Erythroblast (primary cell): ENCODE measurements at places on chromosomes 16 and 17.

- no peak for DNase-seq
Measured at GRCh38 chr17:13626703-13627102, 25.0 kb upstream of the HS3ST3A1 start.

GRCh38 chr17:74354123-74354522 is 7.5 kb downstream of the BTBD17 start:
- DNase-seq = peak; percentile 75

GRCh38 chr16:85192238-85193114 is 80.2 kb upstream of the CIBAR2 start:
- DNase-seq = no peak

DNA sequence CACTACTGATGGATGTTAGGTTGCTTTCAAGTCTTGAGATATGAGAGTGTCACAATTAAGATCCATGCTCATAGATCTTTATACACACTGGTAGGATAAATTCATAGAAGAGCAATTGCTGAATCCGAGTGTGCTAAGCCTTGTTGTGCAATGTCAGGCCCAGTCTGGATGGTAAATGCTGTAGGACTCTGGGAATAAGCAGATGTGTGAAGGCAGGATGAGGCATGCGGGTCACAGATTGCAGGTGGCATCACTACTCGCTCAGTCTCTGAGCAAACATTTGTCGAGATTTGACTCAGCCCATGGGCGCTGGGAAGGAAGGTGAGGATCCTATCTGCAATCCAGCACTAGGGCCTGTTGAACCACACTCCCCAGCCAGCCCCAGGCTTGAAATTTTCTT is 40.7 kb downstream of the TMEM186 start:
- no peak for DNase-seq

DNA sequence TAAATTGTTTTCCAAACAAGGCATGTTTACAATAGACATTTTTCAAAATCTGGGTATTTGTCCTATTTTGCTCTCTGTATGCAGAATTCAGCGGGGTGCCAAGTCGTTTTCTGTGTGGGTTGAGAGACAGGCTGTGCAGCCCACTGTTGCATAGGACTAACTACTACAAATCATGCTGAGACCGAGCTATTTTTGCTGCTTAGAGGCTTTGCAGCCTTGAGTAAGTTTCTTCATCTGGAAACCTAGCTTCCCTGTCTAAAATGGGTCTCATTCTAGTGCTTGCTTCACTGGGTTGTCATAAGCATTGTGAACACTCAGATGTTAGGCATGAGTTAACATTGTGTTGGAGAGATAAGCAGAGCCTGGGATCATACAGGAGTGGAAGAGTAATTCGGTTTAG is 1.3 kb downstream of the PRPSAP2 start:
- DNase-seq = peak; percentile 39

- no peak for DNase-seq
Measured at GRCh38 chr16:18958621-18959029, 25.1 kb upstream of the TMC7 start.

DNA sequence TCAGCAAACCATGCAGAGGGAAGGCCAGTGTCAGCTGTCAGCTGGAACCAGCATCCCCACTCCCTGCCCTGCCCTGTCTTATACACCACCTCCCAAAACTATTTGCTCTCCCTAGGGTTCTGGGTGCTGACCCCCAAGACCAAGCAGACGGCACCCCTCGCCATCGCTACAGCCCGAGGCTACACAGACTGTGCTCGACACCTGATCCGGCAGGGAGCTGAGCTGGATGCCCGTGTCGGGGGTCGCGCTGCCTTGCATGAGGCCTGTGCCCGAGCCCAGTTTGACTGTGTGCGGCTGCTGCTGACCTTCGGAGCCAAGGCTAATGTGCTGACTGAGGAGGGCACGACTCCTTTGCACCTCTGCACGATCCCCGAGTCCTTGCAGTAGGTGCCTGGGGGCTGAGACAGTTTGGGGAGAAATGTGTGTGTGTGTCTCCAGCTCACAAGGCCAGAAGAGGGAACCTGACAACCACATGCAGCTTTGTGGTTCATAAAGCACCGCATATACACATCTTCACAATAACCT is 1.5 kb downstream of the ASB16 start:
- DNase-seq = no peak

GRCh38 chr16:73142053-73142854 is 94.3 kb upstream of the ZFHX3 start:
- DNase-seq = no peak

GRCh38 chr17:3685174-3685573 is 10.8 kb downstream of the P2RX5 start:
- DNase-seq = no peak

DNA sequence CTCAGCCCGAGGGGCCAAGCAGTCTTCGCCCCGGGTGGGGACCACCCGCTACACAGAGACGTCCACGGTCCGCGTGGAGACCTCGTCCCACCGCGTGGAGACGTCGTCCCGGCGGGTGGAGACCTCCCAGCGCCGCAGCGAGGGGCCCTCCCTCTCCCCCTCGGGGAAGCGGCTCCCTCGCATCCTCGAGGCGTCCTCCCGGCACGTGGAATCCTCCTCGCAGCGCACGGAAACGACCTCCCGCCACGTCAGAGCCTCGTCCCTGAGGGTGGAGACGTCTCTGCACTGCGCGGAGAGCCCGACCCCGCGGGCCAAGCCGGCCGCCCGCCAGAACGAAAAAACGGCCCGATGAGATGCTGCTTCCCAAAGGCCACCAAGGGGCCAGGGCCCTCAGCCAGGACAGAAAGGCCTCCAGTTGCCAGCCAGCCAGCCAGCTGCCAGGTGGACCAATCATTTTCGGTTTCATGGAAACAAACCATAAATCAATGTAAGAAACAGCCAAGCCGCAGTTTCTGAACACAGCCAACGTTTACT is 424 bp downstream of the C17orf100 start:
- DNase-seq = peak; percentile 53

DNA sequence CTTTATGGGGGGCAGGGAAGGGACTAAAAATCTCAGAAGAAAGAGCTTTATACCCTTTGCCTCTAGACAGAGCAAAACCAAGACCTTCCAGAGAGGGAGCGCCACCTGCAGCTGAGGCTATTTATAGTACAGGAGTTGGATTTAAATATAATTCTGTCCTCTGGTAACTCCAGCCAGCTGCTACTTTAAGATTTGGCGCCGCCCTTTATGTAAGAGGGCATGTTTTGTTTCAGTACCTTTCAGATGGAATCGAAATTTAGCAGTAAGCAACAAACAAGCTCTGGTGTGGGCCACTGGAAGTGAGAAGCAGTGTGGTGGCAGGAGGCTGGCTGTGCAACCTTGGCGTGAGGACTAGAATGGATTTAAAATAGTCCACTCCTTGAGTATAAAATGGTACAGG is 5.2 kb upstream of the GUCY2D start:
- DNase-seq = peak; percentile 33

GRCh38 chr16:68450741-68451255 is 2.5 kb upstream of the SMPD3 start:
- no peak for DNase-seq

- peak; percentile 87 for DNase-seq
Measured at GRCh38 chr16:588639-588888, 1.3 kb upstream of the RAB40C start.

- DNase-seq = peak; percentile 21
Measured at GRCh38 chr17:75970011-75970523, 8.9 kb downstream of the ACOX1 start.
